ENCODE measurements at places on chromosomes 12 and 14.
A peak's percentile ranks its signal among the peaks of the same experiment; 100 is the strongest.

- no peak for DNase-seq
Observed at GRCh38 chr14:101708853-101709532, 52.5 kb upstream of the PPP2R5C start.

DNA sequence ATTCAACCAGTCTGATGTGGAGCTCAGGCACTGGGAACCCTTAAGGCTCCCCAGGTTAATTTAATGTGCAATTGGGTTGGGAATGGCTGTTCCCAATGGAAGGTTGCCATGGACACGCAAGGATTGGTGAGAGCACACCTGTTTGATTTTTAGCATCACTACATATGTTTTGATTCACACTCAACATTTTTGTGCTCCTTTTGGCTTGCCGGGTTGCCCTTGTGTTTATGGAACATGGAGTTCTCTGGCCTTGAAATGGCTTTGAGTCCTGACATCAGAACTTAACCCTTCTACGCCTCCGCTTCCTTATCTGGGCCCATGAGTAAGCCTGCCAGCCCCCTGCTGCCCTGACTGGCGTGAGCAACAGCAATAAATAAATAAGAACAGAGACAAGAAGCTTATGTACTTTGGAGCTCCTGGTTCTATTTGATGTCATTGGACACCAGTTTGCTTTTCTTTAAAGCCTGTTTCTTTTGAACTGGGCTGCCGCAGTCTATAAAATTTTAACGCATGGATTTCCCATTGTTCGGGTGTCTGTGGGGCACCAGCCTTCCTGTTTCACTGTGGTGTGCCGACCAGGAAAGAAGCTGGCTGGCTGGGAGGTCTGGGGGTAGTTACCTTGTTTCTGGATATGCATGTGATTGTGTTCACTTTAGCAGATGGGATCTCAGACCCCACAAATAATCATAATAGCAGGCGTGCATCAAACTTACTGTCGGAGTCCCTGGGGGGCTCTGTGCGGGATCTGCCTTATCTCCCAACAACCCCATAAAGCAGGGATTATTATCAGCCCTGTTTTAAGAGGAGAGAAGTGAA lies 27.8 kb downstream of the TBX3 start:
- DNase-seq = no peak

- no peak for DNase-seq
Observed at GRCh38 chr14:76767681-76768656, 6.7 kb downstream of the VASH1 start.

DNA sequence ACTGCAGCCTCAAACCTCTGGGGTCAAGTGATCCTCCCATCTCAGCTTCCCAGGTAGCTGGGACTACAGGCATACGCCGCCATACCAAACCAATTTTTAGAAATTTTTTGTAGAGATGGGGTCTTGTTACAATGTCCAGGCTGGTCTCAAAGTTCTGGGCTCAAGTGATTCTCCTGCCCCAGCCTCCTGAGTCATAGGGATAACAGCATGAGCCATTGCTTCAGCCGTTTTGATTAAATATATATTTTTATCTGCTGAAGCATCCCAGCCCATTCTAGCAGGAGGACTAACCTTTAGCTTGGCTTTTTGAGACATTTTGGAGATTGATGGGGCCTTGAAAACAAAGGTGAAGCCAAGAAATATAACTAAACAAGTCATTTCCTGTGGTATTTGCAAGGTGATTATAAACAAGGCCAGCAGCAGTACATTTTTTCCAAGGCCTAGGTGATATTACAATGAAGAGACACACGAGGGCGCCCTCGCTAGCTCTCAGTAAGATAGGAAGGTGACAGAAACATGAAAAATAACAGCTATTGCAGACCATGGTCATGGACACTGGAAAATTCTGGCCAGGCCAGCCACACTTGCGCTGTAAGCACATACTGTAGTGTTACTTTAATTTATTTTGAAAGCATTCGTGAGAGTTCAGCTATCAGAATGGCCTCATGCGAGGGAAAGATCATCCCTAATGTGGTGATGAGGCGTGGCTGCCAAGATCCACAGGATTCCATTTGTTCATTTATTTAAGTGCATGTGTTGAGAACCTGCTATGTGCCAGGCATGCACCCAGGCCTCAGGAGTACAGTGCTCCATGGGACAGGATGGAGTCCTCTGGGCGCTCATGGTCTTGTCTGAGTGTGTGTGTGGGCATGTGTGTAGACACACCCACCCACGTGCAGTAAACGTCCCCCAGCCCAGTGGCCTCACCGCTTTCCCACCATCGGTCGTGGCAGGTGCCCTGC lies 63.5 kb downstream of the DGLUCY start:
- DNase-seq = peak; percentile 66

- DNase-seq = no peak
Observed at GRCh38 chr14:89325299-89325883, 91.6 kb downstream of the FOXN3 start.

DNA sequence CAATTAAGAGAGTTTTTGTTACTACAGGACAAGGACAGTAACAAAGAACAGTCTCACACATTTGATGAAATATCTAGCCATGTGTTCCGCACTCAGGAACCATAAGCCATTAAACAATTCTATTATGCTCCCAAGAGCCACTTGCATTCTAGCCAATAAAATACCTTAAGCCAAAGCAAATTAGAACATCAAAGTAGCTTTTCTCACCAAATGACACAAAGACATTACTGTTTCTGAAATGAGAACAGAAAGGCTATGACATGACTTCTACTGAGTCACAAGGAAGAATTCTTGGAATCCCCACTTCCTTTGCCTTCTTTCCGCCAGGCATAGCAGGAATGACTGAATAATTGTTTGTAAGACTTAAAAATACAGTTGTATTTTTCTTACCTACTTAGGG lies 445.8 kb downstream of the ATP23 start:
- DNase-seq = peak; percentile 89

GRCh38 chr12:87202189-87202588 lies 827.0 kb downstream of the C12orf50 start:
- peak; percentile 14 for DNase-seq

- DNase-seq = no peak
Observed at GRCh38 chr12:4958697-4959375, 49.1 kb downstream of the KCNA1 start.

DNA sequence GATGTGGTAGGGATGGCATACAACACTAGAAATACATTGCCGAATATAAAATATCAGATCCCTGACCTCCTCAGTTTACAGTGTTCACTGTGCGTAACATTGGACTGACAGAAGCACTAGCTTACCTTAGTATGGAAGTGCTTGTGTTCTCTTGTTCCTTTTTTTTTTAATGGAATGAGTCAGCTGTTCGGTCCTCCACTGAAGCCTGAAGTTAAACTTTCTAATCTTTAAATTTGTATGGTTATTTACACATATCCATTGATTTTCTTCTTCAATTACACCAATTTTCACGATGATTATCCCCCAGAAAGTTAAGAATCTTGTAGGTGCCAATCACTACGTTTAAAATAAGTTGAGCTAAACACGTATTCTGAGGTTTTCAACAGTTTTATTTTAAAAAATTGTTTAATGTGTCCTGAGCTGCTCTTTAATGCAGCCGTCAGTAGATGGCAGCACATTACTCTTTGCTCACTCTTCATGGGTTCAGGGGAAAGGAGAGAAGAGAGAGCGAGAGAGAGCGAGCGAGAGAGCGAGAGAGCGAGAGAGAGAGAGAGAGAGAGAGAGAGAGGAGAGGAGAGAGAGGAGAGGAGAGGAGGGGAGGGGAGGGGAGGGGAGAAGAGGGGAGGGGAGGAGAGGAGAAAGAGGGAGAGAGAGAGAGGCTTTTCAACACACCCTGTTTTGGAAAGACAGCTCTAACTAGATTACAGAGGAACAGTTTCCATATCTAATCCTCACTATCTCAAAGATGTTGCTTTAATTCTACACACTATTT lies 134.7 kb upstream of the SCAF11 start:
- DNase-seq = peak; percentile 69

- DNase-seq = no peak
Observed at GRCh38 chr14:78713716-78714115, 543.5 kb downstream of the NRXN3 start.

DNA sequence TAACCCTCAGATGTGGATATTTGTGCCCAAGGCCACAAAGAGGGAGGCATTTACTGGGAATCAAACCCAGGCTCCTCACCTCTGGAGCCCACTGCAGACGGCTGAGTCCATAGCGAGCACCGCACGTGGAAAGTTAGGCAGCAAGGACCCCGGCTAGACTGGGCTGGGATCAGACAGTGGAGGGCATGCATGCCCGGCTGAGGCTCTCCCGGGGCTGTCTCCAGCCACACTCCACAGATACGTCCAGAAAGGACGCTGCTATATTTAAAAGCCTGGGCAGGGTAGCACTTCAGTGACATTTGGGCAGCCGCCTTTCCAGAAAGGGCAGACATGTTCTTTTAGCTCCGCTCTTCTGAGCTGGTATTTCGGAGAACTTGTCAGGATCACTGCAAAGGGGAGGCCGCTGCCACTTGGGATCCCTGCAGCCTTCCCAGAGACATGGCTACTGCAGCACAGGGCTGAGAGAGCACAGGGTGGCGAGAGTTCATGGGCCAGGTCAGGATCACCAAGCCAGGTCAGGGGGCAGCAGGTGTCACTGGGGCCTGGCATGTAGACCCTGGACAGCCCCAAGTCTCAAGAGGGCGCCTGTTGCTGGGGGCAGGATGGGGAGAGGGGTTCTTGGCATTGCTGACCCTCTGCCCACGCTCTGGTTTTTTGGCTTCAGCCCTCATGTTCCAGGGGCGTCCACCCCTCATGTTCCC lies 121.7 kb downstream of the PHETA1 start:
- DNase-seq = no peak

DNA sequence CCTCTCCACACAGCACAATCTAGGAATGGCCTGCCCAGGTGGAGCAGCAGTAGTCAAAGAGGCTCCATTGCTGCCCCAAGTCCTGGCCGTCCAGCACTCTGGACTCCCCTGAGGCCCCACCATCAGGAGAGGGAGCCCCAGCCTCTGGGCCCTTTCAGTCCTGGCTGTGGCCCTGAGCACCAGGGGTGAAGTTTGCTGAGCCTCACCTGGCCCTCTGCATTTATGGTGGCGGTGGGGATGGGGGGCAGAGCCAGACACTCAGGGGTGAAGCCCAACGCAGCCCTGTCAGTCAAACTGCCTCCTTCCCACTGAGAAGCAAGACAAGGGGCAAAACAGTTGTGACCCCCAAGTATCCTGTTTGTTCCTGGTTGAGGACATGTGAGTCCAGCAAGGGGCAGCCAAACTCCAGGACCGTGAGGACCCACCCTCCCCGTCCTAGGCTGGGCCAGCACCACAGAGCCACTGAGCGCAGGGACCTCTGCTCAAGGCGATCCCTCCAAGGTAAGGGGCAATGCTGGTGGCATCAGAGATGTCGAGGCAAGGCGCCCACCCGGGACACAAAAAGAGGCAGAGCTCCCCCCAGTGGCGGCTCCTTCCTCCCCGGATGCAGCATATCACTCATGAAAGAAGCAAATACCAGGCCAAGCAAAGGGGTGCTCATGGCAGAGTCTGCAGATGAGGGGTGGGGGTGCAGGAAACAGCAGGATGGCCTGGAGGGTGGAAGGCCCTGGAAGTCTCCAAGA lies 4.8 kb upstream of the AMN start:
- peak; percentile 68 for DNase-seq

- DNase-seq = no peak
Observed at GRCh38 chr12:75822416-75822815, 209.2 kb downstream of the PHLDA1 start.

DNA sequence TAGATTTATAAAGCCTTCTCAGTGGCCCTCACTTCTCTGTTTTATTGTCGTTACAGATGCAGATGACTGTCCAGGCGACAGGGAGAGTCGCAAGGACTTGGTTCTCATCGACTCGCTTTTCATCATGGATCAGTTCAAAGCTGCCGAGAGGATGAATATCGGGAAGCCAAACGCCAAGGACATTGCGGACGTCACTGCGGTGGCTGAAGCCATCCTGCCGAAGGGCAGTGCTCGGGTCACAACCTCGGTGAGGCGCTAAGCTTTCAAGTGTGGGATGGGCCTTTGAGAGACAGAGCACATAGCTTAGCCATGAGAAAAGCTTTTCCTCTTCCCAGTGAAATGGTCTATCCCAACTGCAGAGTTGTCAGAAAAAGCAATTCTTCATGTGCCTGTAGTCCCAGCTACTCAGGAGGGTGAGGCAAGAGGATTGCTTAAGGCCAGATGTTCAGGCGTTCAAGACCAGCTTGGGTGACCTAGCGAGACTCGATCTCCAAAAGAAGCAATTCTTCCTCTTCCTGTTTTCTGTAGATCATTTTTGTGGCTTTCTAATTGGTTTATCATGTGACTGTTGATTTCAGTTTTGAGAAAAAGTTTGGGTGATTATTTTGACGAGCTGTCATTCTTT lies 56.4 kb downstream of the EP400 start:
- no peak for DNase-seq

DNA sequence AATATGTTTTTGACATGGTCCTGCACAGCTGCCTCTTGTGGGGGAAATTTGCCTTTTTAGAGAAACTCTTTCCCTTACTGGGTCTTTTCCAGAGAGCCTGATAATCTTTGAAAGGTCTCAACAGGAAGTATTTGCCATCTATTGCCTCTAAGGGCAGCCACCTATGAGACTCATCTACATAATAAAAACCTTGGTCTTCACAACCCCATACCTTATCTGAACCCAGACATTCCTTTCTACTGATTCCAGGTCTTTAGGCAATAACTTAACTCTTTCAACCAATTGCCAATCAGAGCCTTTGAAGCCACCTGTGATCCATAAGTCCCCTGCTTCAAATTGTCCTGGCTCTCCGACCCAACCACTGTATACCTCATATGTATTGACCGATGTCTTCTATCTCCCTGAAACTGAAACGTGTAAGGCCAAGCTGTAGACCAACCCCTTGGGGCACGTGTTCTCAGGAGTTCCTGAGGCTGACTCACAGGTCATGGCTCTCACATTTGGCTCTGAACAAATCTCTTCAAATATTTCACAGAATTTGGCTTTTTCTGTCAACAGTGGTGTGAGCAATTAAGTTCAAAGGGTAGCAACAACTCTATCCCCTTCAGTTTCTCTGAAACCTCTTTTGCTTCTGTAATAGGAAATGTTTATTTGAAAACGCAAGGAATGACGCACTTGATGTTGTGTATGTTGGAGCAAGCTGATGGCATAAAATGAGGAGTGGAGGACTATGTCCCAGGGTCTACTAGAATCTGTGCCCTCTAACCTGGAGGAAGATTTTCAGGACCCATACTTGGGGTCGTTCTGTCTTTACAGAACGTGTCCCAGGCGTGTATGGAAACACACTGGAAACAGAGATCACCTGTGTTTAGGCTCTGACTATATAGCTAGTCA lies 49.2 kb upstream of the EIF5 start:
- no peak for DNase-seq

GRCh38 chr12:52651726-52652261 lies at the start of gene KRT2:
TSS of gene KRT2 (minus strand) at chr12:52652211. CDS start at chr12:52652142, 69 bp downstream.
- DNase-seq = no peak

DNA sequence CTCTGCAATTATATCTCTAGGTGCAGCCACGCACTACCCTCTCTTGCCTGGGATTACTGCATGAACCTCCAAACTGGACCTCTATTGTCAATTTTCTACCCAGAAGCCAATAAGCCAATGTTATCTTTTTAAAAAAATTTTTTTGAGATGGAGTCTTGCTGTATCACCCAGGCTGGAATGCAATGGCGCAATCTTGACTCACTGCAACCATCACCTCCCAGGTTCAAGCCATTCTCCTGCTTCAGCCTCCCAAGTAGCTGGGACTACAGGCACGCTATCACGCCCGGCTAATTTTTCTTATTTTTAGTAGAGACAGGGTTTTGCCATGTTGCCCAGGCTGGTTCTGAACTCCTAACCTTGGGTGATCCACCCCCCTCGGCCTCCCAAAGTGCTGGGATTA lies 11.2 kb upstream of the PXN start:
- DNase-seq = no peak

- no peak for DNase-seq
Observed at GRCh38 chr12:110637869-110638441, 24.0 kb downstream of the TCTN1 start.
